IMR-90 (cell line): ENCODE measurements at places on chromosomes 1 and 21. TPM values are rescaled to one million over a fixed set of nuclear protein-coding genes. Genes with fewer than 3 reads are reported as not detected.

GRCh38 chr1:4689271-4689935 lies 35.0 kb downstream of the AJAP1 start:
- DNase-seq: no peak

Gene CRP
- not detected in 2 replicates for polyA plus RNA-seq

DNA sequence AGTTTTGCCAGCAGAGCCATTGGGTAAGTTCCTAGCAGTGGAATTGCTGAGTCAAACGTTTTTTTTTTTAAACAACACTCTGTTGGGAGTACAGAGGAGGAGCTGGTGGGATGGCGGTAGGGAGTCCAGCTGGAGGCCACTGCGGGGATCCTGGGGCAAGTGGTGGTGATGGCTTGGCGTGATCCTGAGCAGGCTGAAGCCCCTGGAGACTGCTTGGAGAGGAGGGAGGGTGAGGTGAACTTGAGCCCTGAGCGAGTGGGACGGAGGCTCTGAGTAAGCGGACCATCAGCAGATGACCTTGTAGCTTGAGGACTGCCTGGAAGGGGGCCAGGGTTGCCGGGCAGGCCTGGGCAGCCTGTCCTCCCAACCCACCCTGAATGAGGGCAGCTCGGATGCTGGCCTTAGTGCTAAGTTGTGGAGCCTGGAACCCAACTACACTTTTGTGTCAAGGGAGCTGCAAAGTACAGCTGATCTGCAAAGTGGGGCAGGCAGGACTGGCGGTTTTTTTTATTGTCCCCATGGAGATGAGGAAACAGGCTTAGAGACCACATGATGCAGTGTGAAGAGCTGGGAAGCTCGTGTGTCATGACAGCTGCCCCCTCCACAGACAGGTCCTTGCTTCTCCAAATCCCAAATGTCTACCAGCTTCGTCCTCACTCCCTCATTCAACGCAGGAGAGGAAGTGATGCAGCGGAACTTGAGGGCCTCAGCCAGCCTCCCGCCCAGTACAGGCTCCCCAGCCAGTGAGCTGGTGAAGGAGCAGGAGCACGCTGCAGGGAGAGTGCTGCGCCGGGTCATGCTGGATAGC lies 20.2 kb downstream of the MRPL37 start:
- peak; percentile 45 for DNase-seq

GRCh38 chr1:230441183-230442029 lies 15.3 kb upstream of the PGBD5 start:
- DNase-seq: no peak

Gene PIGR
- not detected in 2 replicates for polyA plus RNA-seq

DNA sequence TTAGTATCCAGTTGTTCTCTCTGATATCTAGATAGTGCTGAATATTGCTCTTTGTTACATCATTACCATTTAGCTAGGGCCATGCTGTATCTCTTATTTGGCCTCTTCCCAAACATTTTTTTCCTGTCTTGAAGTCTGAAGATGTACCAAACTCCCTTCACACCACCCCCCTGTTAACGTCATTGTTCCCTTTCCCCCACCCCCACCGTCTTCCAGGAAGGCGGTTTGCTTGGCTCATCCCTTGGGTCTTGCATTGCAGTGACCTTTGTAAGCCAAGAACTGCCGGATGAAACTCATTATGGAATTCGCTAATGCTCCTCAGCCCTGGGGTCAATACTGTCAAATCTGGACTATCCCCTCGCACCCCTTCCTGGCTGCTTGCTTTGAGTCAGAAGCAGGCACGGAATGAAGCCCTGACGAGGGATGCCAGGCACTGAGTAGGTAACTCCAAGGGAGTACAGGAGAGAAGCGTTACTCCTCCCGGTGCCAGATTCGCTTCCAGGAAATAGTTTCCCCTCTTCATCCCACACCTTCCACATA lies 283.1 kb downstream of the TM2D1 start:
- DNase-seq: no peak

- no peak for DNase-seq
Measured at GRCh38 chr1:16980473-16981268, at the start of gene MFAP2. MFAP2 (minus strand) TSS chr1:16980620; CDS start chr1:16978273, 2,347 bp downstream.

Gene NBPF6
- polyA plus RNA-seq: not detected in 2 replicates

GRCh38 chr1:21931171-21932093 lies 5.7 kb downstream of the HSPG2 start:
- DNase-seq: peak; percentile 88

Gene GUCA2A
- not detected in 2 replicates for polyA plus RNA-seq

GRCh38 chr21:44681152-44681551 lies 811 bp downstream of the KRTAP12-1 start:
- no peak for DNase-seq

GRCh38 chr21:35475762-35476161 lies 426.7 kb upstream of the RUNX1 start:
- DNase-seq: peak; percentile 75

DNA sequence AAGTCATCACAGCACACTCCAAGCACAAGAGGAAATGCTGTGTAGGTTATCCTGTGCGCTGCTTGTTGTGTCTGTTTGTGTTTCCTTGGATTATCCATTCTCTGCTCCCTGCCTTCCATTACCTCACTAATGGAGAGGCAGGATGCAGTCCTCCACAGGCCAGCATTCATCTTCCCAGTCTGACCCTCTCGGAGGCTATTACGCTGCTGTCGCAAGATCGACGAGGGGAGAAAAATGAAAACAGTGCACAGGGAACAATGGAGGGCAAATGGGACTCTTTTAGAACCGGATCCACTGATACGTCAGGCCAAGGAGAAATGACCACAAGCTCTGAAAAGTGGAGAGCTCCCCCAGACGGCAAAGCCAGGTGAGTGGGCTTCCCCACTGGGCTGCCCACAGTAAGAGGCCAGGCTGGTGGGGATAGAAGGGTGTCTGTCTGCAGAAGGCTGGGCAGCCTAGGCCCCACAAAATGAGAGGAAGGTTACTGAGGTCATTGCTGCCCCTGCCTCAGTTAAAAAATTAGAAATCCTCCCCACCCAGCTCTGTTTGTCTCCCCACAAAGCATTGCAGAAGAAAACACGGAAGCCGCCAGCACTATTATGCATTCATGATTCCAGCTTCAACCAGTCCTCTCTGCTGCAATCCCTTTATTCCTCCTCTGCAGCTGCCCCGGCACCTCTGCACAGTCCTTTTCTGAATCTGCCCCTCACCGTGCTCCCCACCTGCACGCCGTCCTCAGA lies 21.7 kb downstream of the LRRN2 start:
- DNase-seq: no peak

DNA sequence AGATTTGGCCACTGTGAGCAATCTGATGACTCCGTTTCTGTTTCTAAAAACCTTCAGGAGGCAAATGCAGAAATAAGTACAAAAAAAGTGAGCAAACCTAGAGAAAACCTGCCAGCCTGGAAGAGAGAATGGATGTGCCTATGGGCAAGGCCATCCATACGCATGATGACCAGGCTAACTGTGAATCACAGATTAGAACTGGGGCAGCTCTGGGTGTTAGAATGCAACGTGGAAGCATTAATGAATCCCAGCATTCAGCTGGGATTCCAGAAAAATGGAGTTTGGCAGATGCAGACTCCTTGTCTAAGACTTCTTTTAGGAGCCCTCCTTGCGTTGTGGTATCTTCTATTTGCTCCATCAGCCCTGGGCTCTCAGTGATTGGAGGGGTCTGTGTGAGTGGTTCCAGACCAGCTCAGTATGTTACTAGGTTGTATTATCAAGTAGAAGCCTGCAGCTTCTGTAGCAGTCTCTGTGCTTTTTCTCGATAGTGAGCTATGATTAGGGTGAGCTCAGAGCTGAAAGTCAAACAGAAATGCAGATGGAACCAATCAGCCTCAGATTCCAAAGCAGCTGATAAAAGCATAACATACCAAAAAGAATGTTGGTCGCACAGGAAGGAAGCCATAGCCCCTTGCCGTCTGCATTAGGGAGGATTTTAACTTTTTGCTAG lies 154.0 kb downstream of the PSMG1 start:
- peak; percentile 83 for DNase-seq

DNA sequence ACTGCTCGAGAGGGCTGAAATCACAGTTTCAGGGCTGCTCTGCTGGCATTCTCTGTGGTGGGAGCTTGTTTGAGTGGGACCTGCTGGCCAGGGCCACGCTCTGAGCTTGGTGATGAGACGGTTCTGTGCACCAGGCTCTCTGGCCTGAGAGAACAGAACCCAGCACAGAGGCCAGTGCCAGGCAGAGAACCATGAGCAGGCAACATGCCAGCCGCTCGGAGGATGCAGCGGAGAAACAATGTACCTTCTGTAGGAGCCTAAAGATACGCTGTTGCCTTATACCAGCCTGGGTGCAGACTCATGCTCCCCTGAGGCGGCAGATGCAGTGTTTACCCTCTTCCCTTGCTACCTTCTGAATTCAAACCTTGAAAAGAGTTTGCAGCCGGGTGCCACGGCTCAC lies 10.0 kb downstream of the C2CD2 start:
- no peak for DNase-seq

Gene HOOK1
- not detected in 2 replicates for polyA plus RNA-seq

Gene GJA5
- 0.07 TPM in 1 of 2 replicates, not detected in the other for polyA plus RNA-seq

- no peak for DNase-seq
Measured at GRCh38 chr1:190667914-190668313, 190.2 kb upstream of the BRINP3 start.

DNA sequence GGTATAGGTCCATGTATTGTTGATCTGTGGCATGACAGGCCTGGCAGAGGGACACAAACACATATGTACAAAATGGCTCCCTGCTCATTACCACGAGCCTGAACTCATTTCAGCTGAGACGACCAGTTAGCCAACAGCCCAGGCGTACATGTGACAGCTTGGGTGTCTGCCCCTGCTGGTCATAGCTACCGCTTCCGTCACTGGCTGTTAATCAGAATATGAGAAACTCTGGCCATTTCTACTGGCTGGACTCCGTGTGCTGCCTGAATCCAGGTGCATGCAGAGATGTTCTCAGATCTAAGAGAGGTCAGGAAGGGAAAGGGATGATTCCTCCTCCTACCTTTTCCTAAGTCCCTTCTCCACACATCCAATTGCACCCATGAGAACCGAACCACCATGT lies 144.5 kb downstream of the PBX1 start:
- DNase-seq: no peak

Gene GJA8
- not detected in 2 replicates for polyA plus RNA-seq

GRCh38 chr1:159492575-159493323 lies 43.1 kb downstream of the OR10J5 start:
- no peak for DNase-seq

- no peak for DNase-seq
Measured at GRCh38 chr1:94479682-94480081, 61.5 kb downstream of the ABCD3 start.

Gene MRPS6
- 32.8 and 35.1 TPM in 2 replicates for polyA plus RNA-seq

- DNase-seq: peak; percentile 69
Measured at GRCh38 chr1:79716447-79716846, 709.9 kb upstream of the ADGRL4 start.

Gene ERRFI1
- polyA plus RNA-seq: 102 and 145 TPM in 2 replicates

Gene TLR5
- polyA plus RNA-seq: 0.09 and 0.13 TPM in 2 replicates

DNA sequence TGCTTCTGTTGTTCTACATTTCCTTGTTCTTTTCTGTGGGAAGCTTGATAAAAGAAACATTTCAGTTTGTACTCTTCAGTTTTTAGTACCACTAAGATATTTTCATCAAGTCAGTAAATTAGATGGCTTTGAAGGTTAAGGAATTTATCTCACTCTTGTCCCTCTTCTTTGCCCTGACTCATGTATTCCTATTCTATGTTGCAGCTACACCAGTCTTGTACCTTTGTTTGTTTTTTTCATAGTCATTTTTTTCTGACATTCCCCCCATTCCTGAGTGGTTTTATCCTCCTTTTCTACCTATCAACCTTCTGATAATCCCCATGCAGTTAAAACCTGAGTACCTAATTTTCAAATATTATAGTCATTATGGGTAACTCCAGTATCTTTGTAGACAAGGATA lies 65.4 kb downstream of the MAST2 start:
- no peak for DNase-seq

GRCh38 chr21:34635307-34635706 lies 20.4 kb upstream of the RCAN1 start:
- DNase-seq: no peak

GRCh38 chr1:55869065-55869464 lies 653.9 kb upstream of the USP24 start:
- no peak for DNase-seq

GRCh38 chr1:9881838-9882249 lies 28.2 kb downstream of the CTNNBIP1 start:
- peak; percentile 63 for DNase-seq

DNA sequence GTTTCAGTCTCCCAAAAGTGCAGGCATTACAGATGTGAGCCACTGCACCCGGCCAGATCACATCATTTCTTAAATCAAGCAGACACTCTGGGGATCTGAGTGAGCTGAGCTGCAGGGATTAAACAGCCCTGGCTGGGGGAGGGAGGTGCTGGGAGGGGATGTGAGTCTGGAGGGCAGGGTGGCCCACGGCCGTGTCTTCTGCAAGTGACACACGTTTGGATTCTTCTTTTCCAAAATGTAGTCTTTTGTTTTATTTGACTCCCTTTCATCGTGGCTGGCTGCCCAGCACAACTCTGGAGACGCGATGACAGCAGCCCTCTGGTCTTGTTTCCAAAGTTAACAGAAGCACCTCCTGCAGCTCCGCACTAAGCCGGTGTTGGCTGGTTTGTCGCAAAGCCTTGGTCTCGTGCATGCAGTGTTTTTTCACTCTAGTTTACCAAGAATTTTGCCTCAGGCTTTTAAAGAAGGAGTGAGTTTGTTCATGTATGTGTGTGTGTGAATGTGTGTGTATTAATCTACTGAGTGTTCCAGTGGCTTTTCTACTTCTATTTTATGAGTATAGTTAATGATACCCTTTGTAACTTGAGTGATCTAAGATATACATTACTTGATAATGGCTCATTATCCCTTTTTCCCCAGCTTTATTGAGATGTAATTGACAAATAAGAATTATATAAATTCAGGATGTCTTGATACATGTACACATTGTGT lies 2.8 kb upstream of the KRTAP10-5 start:
- no peak for DNase-seq

- DNase-seq: peak; percentile 18
Measured at GRCh38 chr1:55329091-55329490, 113.9 kb upstream of the USP24 start.

GRCh38 chr1:41414296-41414695 lies 53.1 kb downstream of the FOXO6 start:
- DNase-seq: no peak

GRCh38 chr1:63593886-63594605 lies 835 bp downstream of the PGM1 start:
- DNase-seq: peak; percentile 33

GRCh38 chr1:56773341-56774066 lies 45.7 kb downstream of the FYB2 start:
- peak; percentile 11 for DNase-seq

DNA sequence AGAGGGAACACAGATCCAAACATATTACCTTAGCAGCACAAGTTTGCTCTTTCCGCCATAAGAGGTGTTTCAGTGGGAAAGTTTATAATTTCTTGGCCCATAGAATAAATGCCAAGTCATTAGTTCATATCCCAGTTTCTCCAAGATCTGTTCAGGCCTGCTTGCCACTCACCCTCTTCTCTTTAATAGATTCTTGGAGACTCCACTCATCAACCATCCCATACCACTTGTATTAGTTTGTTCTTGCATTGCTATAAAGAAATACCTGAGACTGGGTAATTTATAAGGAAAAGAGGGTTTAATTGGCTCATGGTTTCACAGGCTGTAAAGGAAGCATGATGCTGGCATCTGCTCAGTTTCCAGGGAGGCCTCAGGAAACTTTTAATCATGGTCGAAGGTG lies 34.8 kb upstream of the MYSM1 start:
- DNase-seq: no peak
